ENCODE measurements at places on chromosomes 4 and X.
A peak's percentile ranks its signal among the peaks of the same experiment; 100 is the strongest.

GRCh38 chr4:154911097-154911496 lies 130.0 kb downstream of the RBM46 start:
- DNase-seq, result no peak

- no peak for DNase-seq
These were observed 66.5 kb downstream of the TIGD2 start for GRCh38 chr4:89177807-89178206.

DNA sequence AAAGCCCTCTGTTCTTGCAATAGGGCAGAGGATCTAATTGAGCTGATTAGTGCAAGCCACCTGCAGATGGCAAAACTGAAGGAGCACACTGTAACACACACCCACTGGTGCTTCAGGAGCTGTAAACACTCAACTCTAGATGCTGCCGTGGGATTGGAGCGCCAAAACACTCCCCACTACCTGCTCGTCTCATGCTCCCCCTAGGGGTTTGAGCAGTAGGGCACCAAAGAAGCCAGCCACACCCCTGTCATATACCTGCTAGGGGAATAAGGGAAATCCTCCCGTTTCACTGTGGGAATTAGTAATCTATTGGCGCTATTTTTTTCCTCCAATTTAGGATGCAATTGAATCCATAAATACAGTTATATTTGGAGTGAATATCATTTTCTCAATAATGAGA lies 360.2 kb downstream of the GLUD2 start:
- DNase-seq, result no peak

GRCh38 chrX:14903891-14904290 lies 30.7 kb downstream of the MOSPD2 start:
- no peak for DNase-seq

- DNase-seq, result no peak
These were observed 340.8 kb downstream of the ADGRL3 start for GRCh38 chr4:61540944-61541343.

- no peak for DNase-seq
These were observed 419.7 kb downstream of the TRAM1L1 start for GRCh38 chr4:116665716-116666115.

- no peak for DNase-seq
These were observed 479.5 kb downstream of the EPHA5 start for GRCh38 chr4:65190780-65191179.

DNA sequence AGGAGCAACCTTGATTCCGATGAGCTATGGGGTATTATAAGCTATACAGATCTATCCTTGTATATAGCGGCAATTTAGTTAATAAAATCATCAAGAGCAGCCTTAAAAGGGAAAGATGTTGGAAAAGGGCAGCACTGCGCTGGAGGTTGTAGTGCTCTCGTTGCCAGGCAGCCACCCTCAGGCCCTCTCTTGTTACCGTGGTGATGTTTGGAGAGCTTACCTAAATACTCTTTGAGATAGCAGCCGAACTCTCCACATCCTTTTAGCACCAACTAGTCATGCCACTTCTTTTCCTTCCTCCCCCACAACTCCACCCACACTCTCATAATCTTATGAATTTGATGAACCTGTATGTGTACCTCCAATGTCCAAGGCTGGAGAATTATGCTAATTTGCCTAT lies 3.8 kb upstream of the RADX start:
- DNase-seq, result no peak

DNA sequence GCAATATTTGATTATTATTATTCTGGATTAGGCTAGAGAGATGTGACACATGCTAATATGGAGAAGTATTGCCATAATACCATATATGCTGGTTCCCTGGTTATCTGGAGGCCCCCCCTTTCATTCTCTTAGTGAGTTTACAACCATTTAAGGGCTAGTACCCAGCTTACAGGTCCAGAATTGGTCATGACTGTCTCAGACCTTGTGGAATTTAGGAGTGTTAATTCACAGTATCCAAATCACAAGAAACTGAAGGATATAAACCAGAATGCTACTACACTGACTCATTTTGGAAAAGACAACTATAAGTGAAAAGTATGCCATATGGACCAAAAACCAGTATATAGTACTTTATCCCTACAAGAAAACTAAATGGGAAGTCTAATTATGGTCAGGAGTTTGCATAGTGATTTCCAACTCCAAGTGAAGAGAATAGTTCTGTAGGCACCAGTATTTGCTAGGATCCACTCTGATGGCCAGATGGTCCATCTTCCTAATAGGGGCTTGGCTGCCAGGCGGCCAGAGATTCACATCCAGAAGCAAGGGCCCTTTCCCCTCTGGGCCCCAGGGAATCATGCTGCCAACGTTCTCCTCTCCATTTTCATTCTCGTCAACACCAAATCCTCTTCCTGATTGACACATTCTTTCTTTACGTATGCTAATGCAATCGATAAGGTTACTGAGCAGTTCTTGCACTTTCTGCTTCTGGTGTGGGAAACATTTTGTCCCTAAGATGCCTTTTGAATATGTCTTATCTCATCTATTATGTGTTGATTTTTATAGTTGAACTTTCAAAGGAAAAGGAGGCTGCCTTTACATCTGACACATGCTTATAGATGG lies 123.6 kb downstream of the SHROOM3 start:
- DNase-seq, result no peak

GRCh38 chr4:78014889-78015886 lies 41.9 kb upstream of the FRAS1 start:
- no peak for DNase-seq

DNA sequence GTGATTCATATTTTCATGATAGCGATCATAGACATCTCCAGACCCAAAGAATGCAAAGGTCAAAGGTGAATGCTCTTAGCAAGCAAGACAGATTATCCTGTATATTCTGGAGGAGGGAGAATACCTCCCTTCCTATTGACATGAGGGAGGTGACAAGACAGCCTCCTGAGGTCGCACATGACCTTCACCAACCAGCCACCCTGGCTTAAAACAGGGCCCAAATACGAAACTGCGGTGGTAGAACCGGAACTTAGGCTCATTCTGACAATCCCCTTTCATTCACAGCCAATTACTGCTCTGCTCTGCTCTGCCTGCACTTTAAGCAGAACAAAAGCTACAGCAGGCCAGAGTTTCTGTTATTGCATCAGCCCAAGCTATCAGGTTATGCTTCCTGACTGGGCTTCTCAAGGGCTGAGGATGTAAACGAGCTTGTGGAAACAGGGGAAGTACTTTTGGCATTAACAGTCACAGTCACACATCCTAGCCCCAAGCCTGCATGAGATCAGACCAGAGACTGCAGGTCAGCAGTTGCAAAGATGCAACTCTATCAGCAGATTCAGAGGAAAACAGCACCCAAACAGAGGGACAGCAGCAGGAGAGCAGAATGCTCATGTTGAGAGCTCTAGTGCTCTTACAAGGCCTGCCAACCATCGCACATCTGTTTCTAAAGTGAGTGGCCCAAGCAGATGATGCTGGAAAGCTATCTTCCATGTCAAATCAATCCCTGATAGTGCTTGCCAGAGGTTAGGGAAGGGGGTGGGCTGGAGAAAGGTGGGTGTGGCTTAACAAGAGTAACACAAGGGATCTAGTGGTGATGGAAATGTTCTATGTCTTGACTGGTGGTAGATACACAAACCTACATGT lies 51.3 kb upstream of the MAP3K15 start:
- no peak for DNase-seq

- no peak for DNase-seq
These were observed 5.2 kb downstream of the CDK16 start for GRCh38 chrX:47223476-47224250.

DNA sequence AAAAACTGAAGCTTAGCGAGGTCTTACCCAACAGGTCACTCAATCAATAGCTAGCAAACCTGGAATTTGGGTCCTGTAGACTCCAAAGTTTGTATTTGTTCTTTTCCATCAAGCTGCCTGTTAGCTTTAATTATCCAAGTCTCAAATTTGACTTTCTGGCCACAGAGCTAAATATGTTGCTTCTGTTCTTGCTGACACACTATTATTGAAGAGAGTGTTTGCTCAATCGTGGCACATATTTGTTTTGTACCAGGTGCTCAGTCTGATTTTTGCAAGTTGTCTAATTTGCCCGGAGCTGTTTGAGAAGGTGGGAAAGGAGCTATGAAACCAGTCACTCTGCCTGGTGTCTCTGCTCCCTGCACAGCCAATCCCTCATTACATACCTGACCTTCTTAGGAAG lies 41.7 kb upstream of the FRMD7 start:
- DNase-seq, result no peak

DNA sequence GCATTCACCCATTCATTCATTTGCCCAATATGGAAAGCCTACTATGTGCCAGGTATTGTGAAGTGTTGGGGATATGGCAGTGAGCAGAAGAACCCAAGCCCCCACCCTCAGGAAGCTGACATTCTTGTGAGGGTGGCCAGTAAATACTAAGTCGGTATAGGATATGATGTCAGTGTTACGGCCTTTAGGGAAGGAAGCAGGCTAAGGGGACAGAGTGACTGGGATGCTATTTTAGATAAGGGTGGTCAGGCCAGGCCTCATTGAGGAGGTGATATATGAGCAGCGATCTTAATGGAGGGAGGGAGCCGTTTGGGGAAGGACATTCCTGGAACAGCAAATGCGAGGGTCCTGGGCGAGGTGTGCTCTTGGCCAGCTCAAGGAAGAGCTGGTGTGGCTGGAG lies 2.0 kb downstream of the ATP6AP1 start:
- no peak for DNase-seq

DNA sequence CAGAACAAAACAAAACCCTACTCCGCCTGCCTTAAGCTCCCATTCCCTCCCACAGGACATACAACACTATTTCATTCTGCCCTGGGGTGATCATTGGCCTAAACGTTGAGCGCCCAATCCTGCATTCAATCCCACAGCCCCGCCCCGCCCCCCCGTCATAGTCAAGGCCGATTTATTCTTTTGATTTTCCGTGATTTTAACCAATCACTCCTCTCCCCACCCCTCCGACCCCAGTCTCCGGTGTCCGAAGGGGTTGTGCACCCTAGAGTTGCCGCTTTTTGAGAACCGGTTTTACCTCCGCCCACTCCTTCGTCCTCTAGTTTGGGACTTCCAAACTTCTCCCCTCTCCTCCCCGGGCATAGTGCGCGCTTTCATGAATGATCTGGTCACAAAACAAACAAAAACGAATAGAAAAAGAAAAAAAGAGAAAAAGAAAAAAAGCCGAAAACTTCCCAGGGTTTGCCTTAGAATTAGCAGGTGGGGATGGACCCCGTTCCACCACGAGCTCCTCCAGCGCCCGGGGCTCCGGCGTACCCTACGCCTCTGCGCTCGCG lies 446 bp upstream of the UBE2A start:
- no peak for DNase-seq

DNA sequence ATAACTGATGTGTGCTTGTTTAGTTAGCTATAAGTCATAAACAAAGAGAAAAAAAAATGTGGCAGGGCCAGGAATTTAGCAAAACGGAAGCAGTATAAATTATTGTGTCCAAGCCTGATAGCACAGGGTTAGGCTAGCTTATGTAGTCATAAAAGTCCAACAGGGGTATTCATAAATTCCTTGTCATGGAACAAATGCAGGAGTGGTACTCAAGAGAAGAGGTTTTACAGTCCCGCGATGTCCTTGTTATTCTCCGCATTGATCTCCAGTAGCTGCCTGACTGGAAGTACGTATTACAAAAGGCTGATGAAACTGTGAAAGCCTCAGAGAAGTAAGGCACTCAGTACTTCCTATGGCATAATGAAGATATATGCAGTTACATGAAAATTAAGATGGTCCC lies 336.9 kb upstream of the TRAM1L1 start:
- DNase-seq, result no peak

GRCh38 chr4:141570290-141570689 lies 66.1 kb upstream of the IL15 start:
- no peak for DNase-seq

DNA sequence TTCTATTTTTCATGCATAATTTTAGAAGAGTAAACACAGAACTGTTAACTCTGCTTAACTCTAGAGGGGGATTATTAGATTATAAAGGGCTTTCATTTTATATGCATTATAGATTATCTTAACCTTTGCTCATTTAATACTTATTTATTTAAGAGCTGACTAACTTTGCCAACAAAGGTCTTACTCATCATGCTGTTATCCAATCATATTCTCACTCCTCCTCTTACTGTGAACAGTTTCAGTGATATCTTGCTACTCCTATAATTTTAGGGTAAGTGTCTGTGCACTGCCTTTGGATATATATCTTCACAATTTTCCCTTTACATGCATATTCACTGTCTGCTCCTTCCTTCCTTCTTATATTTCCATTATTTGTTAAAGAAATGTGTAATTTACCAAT lies 1814.9 kb downstream of the STIM2 start:
- DNase-seq, result no peak

DNA sequence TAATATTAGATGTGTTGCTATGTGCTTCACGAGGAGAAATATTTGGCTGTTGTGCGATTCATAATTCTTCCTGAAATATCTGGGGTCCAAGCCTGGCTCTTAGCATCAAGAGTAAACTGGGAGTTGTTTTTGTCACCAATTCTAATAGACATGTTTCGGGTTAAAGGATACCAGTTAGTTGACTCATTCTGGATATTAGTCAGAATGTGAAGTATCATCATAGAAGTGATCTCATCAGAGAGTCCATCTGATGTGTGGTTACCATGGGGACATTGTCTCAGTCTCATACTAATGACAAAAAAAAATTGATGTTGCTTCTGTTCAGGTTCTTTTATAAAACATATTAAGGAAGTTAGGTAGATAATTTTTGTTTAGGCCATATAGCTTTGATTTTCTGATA lies 57.2 kb upstream of the MTMR1 start:
- DNase-seq, result no peak

GRCh38 chrX:153600032-153600373 lies 1.1 kb upstream of the CCNQ start:
- DNase-seq, result no peak

- no peak for DNase-seq
These were observed 13.4 kb upstream of the COL25A1 start for GRCh38 chr4:109315818-109316217.

GRCh38 chrX:40366661-40367060 lies 214.1 kb upstream of the ATP6AP2 start:
- DNase-seq, result no peak

- DNase-seq, result no peak
These were observed 78.7 kb downstream of the SUPT20HL2 start for GRCh38 chrX:24235084-24235710.

GRCh38 chr4:54837576-54838140 lies 179.9 kb downstream of the KIT start:
- DNase-seq, result no peak

- peak; percentile 46 for DNase-seq
These were observed 60.5 kb upstream of the PGRMC2 start for GRCh38 chr4:128347930-128348660.

GRCh38 chrX:128769495-128769894 lies 717.3 kb upstream of the ACTRT1 start:
- no peak for DNase-seq

All from hematopoietic multipotent progenitor cell treated with erythropoietin and hydrocortisone succinate and interleukin-3 and kit ligand, for 17 days (in vitro differentiated cells).